Activated T-helper 2 cell treated with anti-CD3 and anti-CD28 coated beads, Interferon-gamma antibody, Interleukin-2, Interleukin-4, amounts not matched to agents 10 μg/mL and 5 μg/mL and 100 μg/mL, durations not matched to agents 14 hours and 24 hours and 36 hours (primary cell): ENCODE measurements at places on chromosomes 1 and 21. TPM values are rescaled to one million over a fixed set of nuclear protein-coding genes. Genes with fewer than 3 reads are reported as not detected.

Gene PLA2G2F
- not detected in 2 replicates for total RNA-seq

Gene PTAFR
- total RNA-seq = 0.11 and 0.21 TPM in 2 replicates

Gene PPFIA4
- total RNA-seq = 33.4 and 35.1 TPM in 2 replicates

Gene ZNF593OS
- total RNA-seq = not detected in 2 replicates

Gene OR10J1
- total RNA-seq = not detected in 2 replicates

Gene MAD2L2
- 77.1 and 78.0 TPM in 2 replicates for total RNA-seq

Gene CNKSR1
- total RNA-seq = 3.4 TPM in 2 replicates

Gene ACKR1
- total RNA-seq = not detected in 2 replicates

GRCh38 chr1:30782361-30783255 is 25.0 kb upstream of the LAPTM5 start:
- no peaks in the 10 kb centered on the region for H3K36me3 ChIP-seq
- peak; percentile 61 for DNase-seq
- H3K27ac ChIP-seq = peak overlapping the region; percentile 28
- peaks cover 18% of the 10 kb centered on the region for H3K4me1 ChIP-seq

- DNase-seq = peak; percentile 10
- no peak overlapping the region for H3K27ac ChIP-seq
- no peak overlapping the region for H3K4me3 ChIP-seq
- no peaks in the 10 kb centered on the region for H3K36me3 ChIP-seq
- no peaks in the 10 kb centered on the region for H3K27me3 ChIP-seq
- no peaks in the 10 kb centered on the region for H3K4me1 ChIP-seq
These were observed 67.4 kb downstream of the ARHGEF10L start for GRCh38 chr1:17606826-17607440.

DNA sequence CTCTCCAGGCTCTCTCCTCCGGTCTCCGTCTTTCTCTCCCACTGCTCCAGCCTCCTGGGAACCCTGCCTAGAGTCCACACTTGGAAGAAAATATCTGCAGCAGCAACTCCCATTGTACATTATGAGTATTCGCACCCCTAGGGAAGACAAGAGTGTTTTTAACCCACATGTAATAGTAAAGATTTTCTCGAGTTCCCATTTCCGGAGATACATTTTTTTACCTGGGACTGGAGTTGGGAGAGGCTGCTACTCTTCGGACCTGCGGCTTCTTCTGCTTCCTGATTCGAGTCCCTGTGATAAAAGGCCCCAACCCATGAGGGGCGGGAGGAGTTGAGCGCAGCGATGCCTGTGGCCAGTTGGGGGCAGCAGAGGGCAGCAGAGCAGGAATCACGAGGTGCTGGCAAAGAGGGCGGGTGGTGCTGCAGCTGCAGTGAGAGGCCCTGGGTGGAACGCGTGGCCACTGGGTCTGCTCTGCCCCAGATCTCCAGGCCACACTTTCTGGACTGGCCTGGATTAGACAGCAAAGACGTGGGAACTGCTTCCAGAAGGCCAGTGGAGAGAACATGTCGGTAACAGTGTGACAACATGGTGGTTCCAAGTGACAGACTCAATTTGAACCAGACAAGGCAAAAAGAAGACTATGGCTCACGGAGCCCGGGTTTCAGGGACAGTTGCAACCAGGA is 221.0 kb upstream of the CSF3R start:
- no peak overlapping the region for H3K4me3 ChIP-seq
- peaks cover 8% of the 10 kb centered on the region for H3K27me3 ChIP-seq
- H3K4me1 ChIP-seq = peaks cover 4% of the 10 kb centered on the region

DNA sequence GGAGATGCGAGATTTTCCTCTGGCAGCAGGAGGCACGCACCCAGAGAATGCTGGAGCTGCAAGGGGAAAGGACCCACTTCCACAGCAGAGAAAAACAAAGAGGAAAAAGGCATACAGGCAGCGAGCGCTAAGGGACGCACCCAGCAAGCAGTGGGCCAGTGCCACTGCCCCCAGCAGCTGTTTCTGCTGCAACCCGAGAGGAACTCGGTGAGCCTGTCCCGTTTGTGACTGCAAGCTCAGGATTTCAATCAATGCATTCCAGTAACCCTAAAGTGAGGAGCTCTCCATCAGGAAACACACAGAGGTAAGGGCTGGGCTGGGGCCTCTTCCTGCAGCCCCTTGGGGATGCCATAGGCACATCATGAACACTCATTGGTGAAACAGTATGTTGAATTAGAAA is 58.7 kb downstream of the ACP6 start:
- H3K27ac ChIP-seq = no peak overlapping the region
- no peaks in the 10 kb centered on the region for H3K27me3 ChIP-seq
- H3K4me3 ChIP-seq = no peak overlapping the region
- no peak for DNase-seq
- peaks cover 25% of the 10 kb centered on the region for H3K4me1 ChIP-seq

GRCh38 chr1:196437671-196438070 is 170.6 kb downstream of the KCNT2 start:
- no peak overlapping the region for H3K4me3 ChIP-seq
- no peaks in the 10 kb centered on the region for H3K4me1 ChIP-seq
- no peak for DNase-seq

GRCh38 chr1:190711069-190711468 is 233.4 kb upstream of the BRINP3 start:
- H3K4me1 ChIP-seq = no peaks in the 10 kb centered on the region
- no peaks in the 10 kb centered on the region for H3K27me3 ChIP-seq
- no peak for DNase-seq
- H3K27ac ChIP-seq = no peak overlapping the region
- no peaks in the 10 kb centered on the region for H3K36me3 ChIP-seq
- no peak overlapping the region for H3K4me3 ChIP-seq

DNA sequence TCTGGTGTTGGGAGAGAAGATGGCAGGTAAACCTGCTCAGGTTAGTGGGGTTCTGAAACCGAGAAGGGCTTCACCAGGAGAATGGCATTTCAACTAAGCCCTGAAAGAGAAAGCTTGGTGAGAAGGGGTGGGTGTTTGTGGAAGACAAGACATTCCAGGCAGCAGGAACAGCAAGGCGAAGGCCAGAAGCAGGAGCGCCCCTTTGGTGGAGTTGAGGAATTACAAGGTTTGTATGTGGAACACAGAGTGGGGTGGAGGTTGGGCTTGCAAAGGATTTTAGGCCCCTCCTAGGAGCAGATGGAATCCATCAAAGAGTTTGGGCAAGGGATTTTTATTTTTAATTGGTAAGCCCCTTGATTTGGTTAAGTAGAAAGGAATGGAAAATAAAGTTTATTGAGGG is 24.8 kb upstream of the ELOA start:
- no peak for DNase-seq
- H3K36me3 ChIP-seq = no peaks in the 10 kb centered on the region

DNA sequence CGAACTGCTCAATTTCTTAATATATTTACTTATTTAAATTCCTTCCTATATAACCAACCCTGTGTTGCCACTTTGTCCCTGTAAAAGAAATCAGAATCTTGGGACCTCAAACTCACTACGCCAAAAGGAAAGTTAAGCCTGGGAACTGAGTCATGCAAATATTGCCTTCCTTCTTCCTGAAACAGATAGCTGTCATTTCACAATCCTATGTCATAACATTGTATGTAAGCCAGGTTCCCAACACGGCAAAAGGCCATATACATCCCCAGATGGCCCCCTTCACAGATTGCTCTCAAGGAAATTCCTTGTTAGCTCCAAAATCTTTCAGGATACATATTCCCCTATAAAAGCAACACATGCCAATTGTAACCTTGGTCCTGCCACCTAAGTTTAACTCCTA is 39.7 kb downstream of the C21orf91 start:
- H3K4me1 ChIP-seq = peaks cover 74% of the 10 kb centered on the region
- H3K36me3 ChIP-seq = peaks cover 38% of the 10 kb centered on the region
- H3K27me3 ChIP-seq = no peaks in the 10 kb centered on the region
- no peak overlapping the region for H3K4me3 ChIP-seq

GRCh38 chr1:8302081-8302956 is 15.6 kb upstream of the SLC45A1 start:
- peaks cover 8% of the 10 kb centered on the region for H3K27me3 ChIP-seq
- no peak overlapping the region for H3K27ac ChIP-seq
- H3K36me3 ChIP-seq = no peaks in the 10 kb centered on the region
- no peaks in the 10 kb centered on the region for H3K4me1 ChIP-seq
- no peak overlapping the region for H3K4me3 ChIP-seq

- H3K4me3 ChIP-seq = no peak within 1 kb of the TSS
- no peak for DNase-seq
- peaks cover 8% of the 10 kb centered on the region for H3K4me1 ChIP-seq
- H3K27me3 ChIP-seq = peaks cover 6% of the 10 kb centered on the region
- H3K27ac ChIP-seq = no peak within 1 kb of the TSS
These were observed at the start of gene TTC24 for GRCh38 chr1:156579472-156579871. TSS of gene TTC24 (plus strand) at chr1:156579723. CDS start at chr1:156581365, 1,642 bp downstream.

DNA sequence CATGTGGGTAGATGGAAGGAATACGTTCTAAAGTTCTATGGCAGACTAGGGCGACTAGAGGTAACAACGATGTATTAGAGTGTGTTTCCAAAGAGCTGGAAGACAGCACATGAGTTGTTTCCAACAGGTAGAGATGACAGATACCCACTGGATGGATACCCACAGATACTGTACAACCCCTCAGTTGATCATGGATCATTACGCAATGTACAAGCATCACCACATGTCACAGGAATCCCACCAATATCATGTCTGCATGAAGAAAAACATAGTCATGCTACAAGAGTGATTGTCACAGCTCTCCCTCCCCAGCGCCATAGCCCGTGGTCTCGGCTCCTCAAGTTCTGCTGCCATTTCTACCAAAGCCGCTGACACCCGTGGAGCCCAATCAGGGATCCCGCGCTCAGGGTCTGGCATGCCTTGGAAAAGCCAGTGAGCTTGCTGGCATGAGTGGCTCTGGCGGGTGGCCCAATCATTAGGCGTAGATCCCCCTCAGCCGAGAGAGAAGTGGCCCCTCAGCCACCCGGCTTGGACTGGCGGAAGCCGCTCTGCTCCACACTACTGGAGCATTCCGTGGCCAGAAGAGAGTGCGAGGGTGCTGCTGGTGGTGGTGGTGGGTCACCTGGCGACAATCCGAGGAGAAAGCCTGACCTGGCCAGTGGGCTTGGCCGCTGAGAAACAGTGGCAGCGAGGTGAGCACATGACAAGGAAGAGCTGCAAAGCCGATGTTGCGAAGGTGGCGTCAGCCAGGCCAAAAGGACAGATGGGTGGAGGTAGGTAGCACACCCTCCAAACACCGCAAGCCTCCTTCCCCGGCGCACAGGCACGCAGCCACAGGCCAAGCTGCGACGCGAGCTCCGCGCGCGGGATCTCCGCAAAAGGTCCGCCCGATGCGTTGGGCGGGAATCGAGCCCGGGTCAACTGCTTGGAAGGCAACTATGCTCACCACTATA is 65.7 kb upstream of the FCGR2A start:
- H3K36me3 ChIP-seq = no peaks in the 10 kb centered on the region
- peaks cover 6% of the 10 kb centered on the region for H3K4me1 ChIP-seq
- peak; percentile 30 for DNase-seq
- peaks cover 33% of the 10 kb centered on the region for H3K27me3 ChIP-seq

GRCh38 chr1:173100476-173101107 is 49.9 kb upstream of the TNFSF18 start:
- H3K27me3 ChIP-seq = no peaks in the 10 kb centered on the region
- DNase-seq = no peak
- H3K27ac ChIP-seq = no peak overlapping the region
- H3K36me3 ChIP-seq = no peaks in the 10 kb centered on the region
- no peaks in the 10 kb centered on the region for H3K4me1 ChIP-seq

DNA sequence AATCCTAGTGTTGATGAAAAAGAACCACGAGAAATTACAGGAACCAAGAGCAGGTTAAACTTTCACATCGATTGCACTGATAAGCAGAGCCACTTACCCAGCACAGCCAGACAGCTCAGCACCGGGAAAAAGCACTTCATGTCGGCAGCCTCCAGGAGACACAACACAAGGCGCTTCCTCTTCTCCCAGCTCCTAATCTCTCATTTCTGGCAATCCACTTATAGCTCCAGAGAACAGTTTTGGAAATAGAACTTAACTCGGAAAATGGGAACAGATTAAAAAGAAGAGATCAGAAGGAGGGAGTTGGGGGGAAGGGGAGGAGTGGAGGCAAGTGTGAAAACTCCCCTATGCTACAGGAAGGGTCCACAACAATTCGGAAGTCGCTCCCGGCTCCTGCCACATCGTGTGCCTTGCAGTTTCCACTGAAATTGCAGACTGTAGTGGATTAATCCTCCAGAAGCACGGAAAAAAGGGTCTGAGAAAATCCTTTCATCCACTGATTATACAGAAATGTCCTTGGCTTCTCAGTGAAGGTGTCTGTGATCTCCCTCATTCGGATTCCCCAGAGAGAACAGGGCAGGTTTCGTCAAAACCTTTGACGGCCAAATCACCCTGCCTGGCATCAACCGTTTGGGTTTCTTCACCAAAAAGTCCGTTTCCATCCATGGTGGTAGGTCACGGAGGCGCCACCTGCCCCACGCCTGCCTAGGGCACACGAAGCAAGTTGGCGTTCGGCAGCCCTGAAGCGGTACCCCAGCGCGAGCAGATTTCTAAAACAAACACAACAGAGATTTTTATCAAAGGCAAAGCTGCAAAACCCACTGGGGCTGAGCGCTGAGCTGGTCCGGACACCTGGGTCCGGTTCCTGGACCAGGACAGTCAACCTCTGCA is 1.1 kb downstream of the IGSF3 start:
- H3K36me3 ChIP-seq = no peaks in the 10 kb centered on the region
- peaks cover 13% of the 10 kb centered on the region for H3K4me1 ChIP-seq
- H3K27me3 ChIP-seq = peaks cover 51% of the 10 kb centered on the region
- no peak for DNase-seq
- H3K4me3 ChIP-seq = peak overlapping the region; percentile 78

- H3K4me3 ChIP-seq = no peak overlapping the region
- no peak overlapping the region for H3K27ac ChIP-seq
- no peaks in the 10 kb centered on the region for H3K36me3 ChIP-seq
- H3K27me3 ChIP-seq = no peaks in the 10 kb centered on the region
- no peaks in the 10 kb centered on the region for H3K4me1 ChIP-seq
These were observed 2.6 kb upstream of the UQCRHL start for GRCh38 chr1:15810073-15810472.

- no peaks in the 10 kb centered on the region for H3K4me1 ChIP-seq
- DNase-seq = no peak
- no peaks in the 10 kb centered on the region for H3K27me3 ChIP-seq
- no peak overlapping the region for H3K27ac ChIP-seq
- H3K36me3 ChIP-seq = no peaks in the 10 kb centered on the region
- H3K4me3 ChIP-seq = no peak overlapping the region
These were observed 132.9 kb upstream of the POU3F1 start for GRCh38 chr1:38179483-38179882.

DNA sequence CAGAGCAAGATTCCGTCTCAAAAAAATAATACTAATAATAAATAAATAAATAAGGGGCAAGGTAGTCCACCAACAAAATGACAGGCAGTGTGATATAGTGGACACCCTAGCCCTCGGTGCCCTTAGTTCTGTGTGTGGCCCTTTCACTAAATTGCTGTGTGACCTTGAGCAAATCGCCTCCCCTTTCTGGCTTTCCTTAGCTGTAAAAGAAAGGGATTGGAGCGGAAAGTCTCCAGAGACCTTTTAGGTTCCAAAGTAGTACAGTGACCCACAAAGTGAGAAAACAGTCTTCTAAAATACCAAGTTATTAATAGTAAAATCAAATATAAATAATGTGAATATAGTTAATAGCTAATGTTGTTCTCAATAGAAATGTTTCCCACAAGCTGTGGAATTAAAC is 7.6 kb downstream of the LMNA start:
- no peak overlapping the region for H3K4me3 ChIP-seq
- DNase-seq = no peak
- H3K27me3 ChIP-seq = no peaks in the 10 kb centered on the region
- H3K4me1 ChIP-seq = peaks cover 49% of the 10 kb centered on the region

GRCh38 chr1:56535939-56536338 is 43.4 kb downstream of the PLPP3 start:
- H3K4me3 ChIP-seq = no peak overlapping the region
- no peaks in the 10 kb centered on the region for H3K36me3 ChIP-seq
- no peak overlapping the region for H3K27ac ChIP-seq
- no peaks in the 10 kb centered on the region for H3K27me3 ChIP-seq
- no peak for DNase-seq
- H3K4me1 ChIP-seq = no peaks in the 10 kb centered on the region

GRCh38 chr1:39632682-39633417 is 6.6 kb downstream of the HEYL start:
- peaks cover 28% of the 10 kb centered on the region for H3K4me1 ChIP-seq
- H3K36me3 ChIP-seq = no peaks in the 10 kb centered on the region
- no peak overlapping the region for H3K27ac ChIP-seq
